Amniotic stem cell (primary cell): ENCODE measurements at places on chromosomes 3 and 15.

DNA sequence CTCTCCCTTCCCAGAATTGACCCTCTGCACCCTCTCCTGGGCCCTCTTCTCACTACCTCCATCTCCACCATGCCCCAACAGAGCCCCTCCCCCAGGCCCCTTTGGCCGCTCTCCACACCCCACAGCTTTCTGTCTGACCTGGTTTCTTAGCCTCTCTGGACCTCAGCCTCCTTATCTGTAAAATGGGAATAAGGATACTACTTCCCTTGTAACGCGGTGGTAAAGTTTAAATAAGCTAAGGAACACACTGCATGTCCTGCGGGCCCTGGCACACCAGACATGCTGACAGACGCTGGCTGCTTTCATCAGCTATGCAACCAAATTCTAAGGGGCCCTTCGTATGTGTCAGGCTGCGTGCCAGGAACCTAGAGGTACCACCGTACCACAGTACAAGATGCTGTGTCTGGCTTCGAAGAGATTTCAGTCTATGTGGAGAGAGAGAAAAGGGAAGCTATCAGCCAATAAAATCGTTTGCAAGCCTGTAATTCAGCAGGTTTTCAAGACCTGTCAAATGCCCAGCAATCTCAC lies 777 bp upstream of the SLC51A start:
- no peak for DNase-seq

- DNase-seq, result no peak
Measured at GRCh38 chr15:27937851-27938250, 161.3 kb downstream of the OCA2 start.

DNA sequence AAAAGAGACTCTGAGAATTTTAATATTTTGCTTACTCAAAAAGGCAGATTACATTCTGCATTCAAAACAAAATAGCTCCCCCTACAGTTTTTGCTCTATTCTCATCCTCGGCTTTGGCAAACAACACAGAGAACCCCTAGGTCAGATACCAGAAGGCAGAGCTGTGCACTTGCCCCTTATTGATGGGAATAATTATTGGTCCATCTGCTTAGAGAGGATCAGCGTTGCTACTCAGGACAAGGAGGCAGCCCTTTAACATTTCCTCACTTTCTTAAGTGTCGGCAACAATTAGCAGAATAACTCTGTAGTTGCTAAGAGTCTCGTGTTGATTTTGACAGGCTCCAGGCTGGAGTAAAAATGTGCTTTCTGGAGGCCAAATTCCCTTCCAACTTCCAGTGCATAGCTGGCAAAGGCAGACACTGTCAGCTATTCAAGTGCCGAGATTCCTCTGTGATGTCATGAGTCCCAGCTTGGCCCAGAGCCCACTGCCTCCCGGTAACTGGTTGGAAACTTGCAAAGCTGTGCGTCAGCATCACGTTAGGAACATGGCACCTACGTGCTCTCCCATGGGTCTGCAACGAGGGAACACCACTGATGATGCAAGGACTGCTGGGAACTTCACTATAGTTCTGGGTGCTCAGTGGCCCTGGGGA lies 482.7 kb upstream of the ADAMTS9 start:
- no peak for DNase-seq

- DNase-seq, result no peak
Measured at GRCh38 chr3:120909602-120909878, 1.5 kb downstream of the STXBP5L start.

DNA sequence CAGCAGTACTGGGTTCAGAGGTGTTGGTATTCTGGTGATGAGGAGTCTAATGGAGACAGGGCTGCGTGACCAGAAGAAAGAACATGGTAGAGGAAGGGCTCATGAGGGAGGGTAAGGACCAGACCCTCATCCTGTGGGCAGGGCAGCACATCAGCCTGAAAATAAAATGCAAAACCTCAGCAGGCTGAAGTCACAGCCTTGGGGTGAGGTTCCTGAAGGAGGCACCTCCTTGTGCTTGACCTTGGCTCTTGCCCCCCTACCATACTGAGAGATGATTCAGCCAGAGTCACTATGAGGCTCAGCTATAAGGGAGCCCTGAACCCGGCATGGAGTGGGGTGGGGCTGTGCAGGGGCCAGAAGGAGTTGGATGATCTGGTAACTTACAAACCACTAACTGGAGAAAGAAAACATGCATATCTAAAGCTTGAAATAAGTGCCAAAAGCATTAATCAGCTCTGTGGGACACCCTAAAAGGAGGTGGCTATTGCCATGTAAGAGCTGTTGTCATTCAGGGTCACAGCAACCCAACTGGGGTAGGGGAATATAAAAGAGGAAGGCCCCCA lies 60.2 kb downstream of the CORO2B start:
- DNase-seq, result no peak

DNA sequence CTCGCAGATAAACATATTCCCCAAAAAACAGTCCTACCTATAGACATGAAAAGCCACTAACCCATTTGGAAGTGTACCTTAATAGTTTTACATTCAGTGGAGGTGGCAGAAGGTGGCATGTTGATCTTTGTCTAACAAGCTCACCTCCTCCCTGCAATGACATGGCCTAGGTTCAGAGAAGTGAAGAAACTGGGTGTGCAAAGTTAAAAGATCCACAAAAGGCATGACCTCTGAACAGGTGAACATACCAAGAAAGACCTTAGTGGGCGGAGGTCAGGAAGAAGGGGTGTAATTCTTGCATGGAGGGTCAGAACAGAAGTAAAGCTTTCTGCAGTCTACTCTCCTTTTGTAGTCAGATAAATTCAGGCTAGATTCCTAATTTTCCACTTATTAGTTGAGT lies 822 bp downstream of the MRPL3 start:
- no peak for DNase-seq

- DNase-seq, result no peak
Measured at GRCh38 chr3:150394606-150395005, 13.5 kb upstream of the TSC22D2 start.

- DNase-seq, result no peak
Measured at GRCh38 chr15:80989081-80989517, 520 bp downstream of the MESD start.

DNA sequence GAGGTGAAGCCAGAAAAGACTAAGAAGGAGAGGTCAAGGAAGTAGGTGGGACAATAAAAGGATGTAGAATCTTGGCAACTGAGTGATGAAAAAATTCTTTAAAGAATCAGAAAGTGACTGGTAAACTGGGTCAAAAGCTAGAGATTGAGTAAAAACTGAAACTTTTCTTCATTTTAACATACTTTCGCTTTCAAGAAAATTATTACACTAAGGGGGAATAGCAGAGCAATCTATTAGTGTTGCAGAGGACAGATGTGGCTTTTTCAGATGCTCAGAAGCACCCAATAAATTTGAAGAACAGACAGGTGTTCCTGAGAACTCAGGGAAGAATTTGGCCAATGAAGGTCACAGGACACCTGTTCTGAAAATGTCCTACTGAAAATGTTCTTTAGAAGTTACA lies 805.4 kb upstream of the ALCAM start:
- DNase-seq, result no peak

- no peak for DNase-seq
Measured at GRCh38 chr3:127736801-127737539, 64.2 kb downstream of the ABTB1 start.

DNA sequence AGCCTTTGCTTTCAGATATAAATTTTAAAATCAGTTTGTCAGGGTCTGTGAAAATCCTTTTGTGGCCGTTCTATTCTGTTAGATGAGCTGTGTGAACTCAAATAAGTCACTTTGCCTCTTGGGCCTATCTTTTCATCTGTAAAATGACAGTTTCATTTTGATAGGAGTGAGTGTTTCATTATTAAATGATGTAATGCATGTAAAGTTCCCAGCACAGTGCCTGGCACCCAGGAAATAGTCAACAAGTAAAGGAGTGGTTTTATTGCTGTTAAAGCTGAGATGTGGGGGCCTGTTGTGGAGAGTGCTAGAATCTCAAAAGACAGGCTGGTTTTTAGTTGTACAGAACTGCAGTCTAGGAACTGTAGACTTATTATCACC lies 394.5 kb upstream of the CFAP20DC start:
- DNase-seq, result no peak

DNA sequence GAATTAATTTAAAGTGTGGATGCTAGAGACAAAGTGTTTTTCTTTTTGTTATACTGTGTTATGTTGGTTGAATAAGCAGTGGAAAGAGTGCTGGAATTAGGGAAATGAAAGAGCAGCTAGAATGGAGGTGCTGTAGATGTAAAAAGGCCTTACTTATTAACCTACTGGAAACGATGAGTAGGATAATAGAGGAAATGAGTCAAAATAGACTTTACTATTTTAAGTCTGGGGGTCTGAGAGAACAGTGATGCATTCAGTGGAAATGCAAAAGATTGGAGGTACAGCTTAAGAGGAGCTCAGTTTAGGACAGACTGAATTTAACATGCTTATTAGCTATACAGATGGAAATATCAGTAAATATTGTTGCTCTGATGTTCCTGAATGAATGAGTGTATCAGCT lies 674.0 kb downstream of the OTOL1 start:
- no peak for DNase-seq

DNA sequence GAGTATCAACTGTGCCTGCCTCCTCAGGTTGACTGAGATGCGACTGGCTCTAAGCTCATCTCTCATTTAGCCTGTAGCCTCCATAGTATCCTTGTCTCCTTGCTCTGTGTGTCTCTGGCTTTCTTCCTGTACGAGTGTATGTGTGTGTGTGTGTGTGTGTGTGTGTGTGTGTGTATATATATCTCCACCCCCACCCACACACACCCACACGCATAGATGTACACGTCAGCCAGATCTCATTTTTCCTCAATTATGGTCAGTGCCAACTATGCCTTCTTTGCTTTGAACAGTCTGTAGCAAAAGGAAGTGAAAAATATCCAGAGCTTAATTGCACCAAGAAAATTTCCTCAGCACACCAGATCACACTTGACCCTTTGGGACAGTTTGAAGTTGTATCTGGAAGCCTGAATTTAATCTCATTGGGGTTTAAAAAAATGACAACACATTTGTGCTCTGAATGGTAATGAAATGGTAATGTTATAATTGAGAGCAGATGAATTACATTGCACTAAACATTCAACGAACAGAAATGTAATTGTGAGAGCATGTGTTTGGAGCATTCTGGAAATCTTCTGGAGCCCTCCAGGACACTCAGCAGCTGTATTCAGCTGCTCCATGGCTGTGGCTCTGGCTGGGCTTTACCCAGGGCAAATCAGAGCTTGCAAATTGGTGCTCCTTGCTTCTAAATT lies 63.6 kb downstream of the RYR3 start:
- DNase-seq, result no peak

DNA sequence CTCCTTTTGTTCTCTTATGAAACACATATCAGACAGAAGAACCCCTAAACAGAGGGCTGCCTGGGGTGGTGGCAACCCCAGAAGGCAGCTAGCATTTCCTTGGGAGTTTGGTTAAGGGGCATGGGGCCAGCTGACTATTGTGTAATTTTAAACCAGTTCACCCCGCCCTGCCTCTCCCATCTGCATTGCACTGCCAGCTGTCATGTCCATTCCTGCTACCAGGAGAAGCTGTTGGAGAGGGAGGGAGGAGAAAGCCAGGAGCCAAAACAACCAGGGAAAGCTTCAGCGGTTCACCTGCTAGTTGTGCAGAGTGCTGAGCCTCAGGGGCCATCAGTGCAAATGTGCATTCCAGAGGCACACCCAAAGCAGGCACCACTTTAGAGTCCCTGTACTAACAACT lies 47.6 kb upstream of the ATP1B3 start:
- no peak for DNase-seq

GRCh38 chr3:105253225-105253624 lies 113.5 kb upstream of the ALCAM start:
- no peak for DNase-seq

DNA sequence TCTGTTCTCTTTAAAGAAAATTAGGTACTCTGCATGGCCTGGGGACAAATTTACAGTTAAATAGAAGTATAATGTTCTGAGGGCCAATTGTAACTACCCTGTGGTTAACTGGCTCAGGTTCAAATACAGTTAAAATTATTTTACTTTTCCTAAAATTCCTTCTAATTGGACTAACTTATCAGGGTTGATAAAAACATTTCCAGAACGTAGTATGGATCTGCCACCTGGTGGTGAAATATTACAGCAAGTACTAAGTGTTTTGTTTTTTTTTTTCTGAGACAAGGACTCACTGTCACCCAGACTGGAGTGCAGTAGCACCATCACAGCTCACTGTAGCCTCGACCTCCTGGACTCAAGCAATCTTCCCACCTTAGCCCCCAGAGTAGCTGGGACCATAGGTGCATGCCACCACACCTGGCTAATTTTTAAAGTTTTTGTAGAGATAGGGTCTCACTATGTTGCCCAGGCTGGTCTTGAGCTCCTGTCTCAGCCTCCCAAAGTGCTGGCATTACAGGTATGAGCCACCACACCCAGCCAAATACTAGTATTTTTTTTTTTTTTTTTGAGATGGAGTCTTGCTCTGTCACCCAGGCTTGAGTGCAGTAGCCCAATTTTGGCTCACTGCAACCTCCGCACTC lies 29.2 kb downstream of the NEO1 start:
- peak; percentile 9 for DNase-seq

- peak; percentile 29 for DNase-seq
Measured at GRCh38 chr3:182683453-182683852, 109.9 kb upstream of the ATP11B start.

DNA sequence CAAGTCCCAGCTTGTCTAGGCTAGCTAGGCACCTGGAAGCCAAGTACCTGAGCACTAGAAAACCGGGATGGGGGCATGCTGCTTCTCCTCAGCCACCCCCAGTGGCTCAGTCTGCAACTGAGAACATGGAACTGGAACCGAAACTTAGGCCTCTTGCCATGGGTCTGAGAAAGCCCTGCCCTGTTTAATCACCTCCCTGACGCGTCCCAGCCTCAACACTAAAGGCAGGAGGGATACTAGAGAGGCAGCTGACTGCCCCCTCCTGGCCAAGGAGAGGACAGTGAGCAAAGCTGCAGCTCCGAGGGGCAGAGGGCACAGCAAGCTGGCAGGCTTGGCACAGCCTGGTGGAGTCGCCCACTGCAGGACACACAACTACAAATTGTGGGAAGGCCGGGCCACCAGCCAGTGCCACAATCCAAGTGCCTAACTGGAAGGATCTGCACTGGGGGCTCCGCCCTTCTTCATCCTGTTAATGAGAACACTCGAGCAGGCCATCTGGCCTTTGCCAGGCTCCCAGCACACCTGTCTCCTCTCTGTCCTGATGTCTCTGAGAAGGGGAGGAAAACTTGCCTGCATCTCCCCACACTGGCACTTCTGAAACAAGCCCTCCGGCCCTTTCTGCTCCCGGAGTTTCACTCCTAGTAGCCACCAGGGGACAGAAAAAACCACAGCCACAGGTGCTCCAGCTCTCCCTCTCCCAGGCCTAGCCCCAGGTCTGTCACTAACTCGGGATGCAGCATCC lies 53.7 kb downstream of the BDH1 start:
- no peak for DNase-seq

DNA sequence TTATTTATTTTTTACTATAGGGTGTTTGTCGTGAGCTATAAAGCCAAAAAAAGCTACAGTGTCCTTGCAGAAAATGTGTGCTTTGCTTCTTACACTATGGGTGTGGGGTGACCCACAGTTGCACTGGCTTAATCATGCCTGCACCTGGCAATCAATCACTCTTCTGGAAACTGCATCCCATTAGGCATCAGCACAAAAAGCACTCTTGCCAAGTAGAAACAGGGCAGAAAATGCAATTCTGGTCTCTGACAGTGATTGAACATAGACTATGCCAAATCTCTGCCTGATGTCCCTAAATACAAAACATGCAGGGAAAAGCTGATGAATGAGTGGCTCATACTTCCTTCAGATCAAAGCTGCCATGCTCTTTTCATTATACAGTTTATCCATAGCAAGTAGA lies 30.4 kb upstream of the PLAAT1 start:
- DNase-seq, result no peak

- peak; percentile 50 for DNase-seq
Measured at GRCh38 chr15:45399381-45400212, 21.3 kb upstream of the GATM start.
